ENCODE measurements at places on chromosomes 5 and 9.

DNA sequence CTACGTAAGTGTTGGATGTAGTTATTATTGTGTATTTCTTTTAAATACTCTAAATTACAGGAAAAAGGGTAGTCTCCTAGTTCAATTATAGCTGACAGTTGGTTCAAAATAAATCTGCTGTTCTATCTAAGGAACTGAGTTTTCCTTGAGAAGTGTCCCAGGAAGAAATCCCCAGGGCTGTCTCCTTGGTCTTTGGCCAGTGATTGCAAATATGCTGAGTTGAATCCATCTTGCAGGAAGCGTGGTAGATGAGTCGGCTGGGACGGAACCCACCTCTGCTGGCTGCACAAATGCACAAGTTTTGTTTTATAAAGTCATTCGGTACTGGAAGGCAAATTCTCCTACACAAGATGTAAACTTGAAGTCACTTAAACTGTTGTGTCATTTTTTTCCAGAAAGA is 30.2 kb upstream of the HOMER1 start:
- no peak for DNase-seq

GRCh38 chr5:67014957-67015400 is 181.6 kb downstream of the CD180 start:
- no peak for DNase-seq

DNA sequence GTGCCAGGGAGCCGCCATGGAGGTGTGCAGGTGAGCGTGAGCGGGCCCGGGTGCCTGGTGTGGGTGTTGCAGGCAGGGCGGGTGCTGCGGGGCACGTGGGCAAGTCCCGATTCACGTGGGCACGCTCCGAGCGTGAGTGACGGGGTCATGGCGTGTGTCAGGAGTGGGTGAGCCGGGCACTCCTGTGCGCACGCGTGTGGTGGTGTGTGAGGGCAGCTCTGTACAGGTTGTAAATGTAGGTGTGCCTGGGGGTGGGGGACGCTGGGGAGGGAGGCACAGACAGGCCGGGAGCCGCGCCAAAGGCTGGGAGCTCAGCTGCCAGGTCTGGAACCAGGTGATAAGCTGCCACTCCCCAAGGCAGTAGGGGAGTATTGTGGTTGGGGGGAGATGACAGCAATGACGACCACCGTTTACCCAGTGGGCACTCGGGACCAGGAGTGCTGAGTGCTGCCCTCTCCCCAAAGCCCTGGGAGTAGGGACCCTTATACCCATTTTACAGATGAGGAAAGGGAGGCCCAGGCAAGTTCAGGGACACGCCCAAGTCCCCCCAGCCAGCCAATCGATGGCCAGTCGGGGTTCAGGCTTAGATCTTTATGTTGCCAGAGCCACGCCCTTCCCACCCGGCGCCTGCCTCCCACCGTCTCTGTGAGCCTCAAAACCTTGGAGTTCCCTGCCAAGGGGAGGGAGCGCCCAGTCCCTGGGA is 9.6 kb downstream of the NCS1 start:
- no peak for DNase-seq

DNA sequence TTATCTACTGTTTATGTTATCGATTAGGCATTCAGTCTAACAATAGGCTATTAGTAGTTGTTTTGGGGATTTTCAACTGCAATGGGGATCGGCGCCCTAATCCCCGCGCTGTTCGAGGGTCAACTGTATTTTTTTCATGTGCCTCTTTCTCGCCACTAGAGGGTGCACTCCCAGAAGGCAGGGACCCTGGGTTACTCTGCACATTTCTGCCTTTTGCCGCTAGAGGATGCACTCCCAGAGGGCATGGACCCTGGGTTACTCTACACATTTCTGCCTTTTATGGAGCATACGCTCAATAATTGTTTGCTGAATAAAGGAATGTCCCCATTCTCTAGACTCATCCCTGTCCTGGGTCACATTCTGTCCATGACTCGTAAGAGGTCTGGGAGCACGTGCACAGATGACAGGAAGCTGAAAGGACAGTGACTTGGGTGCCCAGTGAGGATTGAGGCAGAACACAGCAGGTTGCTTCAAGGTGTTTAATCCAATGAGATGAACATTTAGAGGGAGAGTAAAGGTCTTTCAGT is 27.9 kb upstream of the RECK start:
- peak; percentile 75 for DNase-seq

DNA sequence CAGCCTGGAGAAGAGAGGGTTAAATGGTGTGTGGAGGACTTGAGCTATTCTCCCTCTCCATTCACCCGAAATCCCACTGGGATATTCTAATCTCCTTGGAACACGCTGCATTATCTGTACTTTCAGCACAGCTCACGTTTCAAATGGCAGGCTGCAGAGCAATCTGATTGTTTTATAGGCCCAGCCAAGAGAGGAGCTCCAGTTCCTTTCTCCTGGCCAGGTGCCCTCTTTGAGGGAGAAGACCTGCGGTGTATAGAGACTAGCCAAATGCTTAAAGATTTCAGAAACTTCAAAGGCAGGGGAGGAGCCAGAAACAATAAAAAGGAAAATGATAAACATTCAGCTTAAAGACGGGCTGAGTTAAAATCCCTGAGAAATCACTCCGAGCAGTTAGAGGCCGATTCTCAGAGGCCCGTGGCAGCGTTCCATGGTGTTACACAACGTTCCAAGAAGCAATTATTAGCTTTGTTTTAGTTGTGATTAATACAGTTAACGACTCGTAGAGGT is 564.0 kb upstream of the KLF4 start:
- DNase-seq, result peak; percentile 84

DNA sequence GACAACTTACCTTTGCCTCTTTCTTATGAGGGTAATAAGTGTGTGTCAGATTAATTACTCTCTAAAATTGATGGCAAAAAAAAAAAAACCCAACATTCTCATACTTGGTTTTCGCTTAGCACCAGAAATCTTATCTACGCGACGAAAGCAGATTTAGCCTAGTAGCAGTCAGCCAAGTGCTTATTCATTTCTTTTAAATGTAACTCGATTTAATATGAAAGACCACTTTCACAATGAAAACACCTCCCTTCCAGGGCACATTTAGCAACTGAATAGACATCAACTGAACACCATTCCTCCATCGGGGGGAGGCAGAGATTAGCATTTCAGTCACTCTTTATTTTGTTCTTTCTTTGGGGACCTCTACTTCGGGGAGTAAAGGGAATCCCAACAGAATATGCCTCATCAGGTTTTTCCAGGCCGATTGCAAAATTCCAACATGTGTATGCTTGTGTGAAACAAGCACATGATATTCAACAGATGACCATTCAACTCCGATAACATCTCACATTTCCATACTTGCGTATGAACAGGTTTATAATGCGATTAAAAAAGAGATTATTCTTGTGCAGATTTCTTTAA is 124.1 kb upstream of the RETREG1 start:
- peak; percentile 70 for DNase-seq

DNA sequence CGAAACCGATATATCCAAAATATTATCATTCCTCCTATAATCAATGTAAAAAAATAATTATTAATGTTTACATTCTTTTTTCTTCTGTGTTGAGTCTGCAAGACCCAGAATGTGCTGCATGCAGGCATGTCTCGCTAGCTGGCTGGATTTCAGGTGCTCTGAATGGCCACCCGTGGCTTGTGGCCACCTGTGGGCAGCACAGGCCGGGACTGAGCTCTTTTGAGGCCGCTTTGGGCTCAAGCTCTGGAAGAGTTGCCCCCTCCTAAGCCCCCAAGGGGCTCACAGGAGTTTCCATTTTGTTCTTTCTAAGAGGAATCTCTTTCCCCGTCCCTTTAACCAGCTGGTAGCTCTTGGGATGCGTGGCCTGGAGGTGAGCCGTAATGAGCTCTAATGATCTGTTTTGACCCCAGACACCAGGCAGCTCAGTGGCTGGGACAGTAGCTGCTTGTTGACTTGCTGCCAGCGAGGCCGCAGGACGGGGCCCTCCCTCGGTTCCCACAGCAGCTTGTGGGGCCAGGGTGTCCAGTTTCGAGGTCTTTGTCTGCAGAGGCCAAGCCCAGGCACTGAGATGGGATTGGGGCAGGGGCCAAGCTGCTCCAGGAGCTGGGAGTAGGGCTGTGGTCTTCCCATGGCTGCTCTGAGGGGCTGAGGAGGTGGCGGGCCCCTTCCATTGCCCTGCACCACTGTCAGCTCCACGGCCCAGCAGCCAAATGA is 20.8 kb downstream of the ASS1 start:
- DNase-seq, result peak; percentile 63

DNA sequence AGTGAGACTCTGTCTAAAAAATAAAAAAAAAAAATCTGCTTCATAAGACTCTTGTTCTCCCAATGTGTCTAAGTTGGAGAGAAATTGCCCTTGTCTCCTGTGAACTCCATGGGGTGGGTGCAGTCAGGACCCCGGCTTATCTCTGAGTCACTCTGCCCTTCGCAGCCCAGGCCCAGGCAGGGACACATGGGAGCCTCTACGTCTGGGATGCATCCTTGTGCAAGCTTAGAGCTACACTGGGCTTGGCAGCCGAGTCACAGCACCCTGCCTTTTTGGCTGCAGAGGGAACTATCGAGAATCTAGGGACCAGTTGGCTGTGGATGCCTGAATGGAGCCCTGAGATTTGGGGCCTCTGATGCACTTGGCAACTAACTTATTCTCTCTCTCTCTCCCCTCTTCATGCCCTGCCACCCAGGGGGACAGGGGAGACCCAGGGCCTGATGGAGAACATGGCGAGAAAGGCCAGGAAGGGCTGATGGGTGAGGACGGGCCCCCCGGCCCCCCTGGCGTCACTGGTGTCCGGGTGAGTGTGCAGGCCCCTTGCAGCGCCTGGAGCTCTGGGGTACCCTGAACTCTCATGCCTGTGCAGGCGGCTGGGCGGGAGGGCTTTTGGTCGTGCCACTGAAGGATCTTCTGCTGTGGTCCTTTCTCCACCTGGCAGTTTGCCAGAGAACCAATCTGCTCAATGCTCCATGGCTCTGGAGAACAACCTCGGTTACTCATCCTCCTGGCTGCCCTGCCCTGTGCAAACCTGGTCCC is 47.5 kb upstream of the ORM1 start:
- no peak for DNase-seq

DNA sequence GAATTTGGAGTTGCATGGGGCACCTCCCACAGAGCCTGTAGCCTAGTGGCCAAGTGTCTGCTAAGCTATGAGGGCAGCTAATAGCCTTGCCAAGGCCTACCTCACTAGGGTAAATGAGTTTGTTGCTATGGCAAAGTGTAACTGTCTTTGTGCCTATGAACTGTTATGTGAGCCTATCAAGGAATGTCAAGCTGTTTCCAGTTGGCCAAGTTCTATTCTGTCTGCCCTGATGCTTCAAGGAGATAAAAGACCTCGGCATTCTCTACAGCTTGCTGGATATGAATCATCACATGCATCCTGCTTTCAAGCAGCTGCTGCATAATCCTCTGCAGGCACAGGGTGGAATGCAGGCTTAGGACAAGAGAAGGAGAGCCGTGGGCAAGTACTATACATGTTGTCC is 69.8 kb upstream of the CCDC112 start:
- DNase-seq, result peak; percentile 48

GRCh38 chr9:36867672-36868471 is 166.2 kb downstream of the PAX5 start:
- peak; percentile 92 for DNase-seq

DNA sequence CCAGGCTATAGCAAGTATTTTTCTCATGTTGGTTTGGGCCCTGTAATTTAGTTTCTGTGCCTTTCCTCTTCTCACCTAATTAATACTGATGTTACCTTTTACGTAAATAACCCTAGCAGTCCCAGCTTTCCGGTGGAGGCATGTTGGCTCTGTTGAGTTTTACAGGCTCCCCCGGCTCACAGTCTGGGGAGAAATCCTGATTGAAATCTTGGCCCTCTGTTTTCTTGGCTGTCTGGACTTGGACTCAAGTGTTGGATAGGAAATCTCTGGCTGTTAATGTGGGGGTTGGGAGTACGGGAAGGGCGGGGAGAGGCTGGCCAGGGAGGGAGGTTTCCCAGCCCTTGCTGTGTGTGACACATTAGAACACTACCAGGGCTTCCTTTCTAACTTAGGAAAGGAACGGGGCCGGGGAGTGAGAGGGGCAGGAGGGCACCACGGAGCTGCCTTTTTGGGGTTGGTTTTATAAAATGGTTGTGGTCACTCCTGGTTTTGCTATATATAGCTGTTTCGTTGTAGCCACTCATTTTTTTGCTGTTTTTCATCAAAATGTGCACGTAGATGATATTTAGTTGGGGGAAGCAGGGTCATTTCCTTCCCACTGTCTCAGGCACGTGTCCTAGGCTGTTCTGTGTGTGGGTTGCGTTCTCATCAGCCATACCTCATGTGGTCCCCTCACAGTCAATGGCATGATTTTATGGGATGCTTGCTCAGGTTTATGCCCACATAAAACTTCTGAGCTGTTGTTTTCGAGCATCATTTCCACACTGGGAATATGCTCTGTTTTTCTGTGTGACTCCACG is 11.0 kb downstream of the TRIO start:
- no peak for DNase-seq

DNA sequence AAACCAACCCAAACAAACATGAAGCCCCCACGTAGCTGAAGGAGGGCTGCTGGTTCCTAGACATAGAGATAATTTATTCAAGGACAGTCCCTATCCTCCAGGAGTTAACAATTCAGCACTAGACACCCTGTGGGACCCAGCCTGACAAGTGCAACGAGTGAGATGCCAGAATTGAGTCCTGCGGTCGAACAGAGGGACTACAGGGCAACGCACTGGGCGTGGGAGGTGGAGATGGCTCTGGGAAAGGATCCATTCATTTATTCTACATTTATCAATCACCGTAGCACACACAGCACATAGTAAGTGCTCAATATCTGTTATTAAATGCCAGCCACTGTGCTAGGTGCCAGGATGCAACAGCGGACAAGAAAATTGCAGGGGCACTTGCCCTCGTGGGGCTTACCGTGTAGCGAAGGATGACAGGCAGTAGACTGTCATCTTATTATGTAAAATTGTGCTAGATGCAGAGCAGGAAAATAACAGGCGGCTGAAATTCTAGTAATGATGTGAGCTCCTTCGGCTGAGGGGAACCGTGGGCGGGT is 855 bp upstream of the ARHGAP26 start:
- DNase-seq, result no peak

DNA sequence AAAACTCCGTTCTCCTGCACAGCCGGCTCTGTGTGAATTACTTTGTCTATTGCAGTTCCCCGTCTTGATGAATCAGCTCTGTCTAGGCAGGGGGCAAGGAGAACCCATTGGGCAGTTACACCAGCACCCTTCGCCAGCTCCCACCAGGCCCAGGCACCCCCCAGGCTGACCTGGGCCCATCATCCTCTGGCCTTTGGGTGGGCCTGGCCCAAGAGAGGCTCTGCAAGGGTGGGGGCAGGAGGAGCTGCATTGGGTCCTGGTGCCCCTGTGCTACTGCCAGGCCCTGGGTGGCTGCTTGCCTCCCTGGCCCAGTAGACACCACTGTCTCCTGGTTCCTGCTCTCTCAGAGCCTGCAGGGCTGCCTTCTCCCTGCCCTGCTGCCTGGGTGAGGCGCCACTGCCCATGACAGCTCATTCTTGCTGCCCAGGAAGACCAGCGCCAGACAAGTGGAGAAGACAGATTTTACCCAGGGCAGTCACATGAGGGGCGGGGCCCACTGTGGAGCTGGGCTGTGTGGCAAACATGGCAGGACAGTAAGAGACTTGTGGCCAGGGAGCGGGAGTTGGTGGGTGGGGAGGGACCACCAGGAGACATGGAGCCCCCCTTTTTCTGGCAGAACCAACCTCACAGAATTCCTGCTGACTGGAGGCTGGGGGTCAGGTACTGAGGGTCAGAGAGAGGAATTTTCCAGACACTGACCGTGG is 67.2 kb downstream of the MRPL36 start:
- no peak for DNase-seq

GRCh38 chr9:89122949-89123348 is 55.7 kb downstream of the SHC3 start:
- DNase-seq, result no peak
